ENCODE measurements at places on chromosomes 7 and 10.

DNA sequence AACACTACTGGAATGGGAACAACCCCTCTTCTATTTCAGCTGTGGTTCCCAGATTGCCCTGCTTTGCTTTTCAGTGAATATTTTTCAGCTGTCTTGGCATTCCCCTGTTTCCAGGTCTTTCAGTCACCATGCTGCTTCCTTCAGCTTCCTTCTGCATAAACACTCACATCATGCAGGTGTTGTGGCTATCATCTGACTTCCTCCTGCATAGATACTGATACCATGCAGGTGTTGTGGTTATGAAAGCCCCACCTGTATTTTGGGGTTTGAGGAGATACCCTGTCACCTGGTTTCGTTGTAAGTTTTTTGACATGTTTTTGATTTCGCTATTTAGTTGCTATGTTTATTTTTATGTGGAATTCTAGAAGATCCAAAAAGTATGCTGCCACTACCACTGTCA lies 71.5 kb downstream of the SLC35B4 start:
- DNase-seq: no peak

GRCh38 chr7:155380221-155380861 lies 77.6 kb upstream of the EN2 start:
- peak; percentile 98 for DNase-seq

DNA sequence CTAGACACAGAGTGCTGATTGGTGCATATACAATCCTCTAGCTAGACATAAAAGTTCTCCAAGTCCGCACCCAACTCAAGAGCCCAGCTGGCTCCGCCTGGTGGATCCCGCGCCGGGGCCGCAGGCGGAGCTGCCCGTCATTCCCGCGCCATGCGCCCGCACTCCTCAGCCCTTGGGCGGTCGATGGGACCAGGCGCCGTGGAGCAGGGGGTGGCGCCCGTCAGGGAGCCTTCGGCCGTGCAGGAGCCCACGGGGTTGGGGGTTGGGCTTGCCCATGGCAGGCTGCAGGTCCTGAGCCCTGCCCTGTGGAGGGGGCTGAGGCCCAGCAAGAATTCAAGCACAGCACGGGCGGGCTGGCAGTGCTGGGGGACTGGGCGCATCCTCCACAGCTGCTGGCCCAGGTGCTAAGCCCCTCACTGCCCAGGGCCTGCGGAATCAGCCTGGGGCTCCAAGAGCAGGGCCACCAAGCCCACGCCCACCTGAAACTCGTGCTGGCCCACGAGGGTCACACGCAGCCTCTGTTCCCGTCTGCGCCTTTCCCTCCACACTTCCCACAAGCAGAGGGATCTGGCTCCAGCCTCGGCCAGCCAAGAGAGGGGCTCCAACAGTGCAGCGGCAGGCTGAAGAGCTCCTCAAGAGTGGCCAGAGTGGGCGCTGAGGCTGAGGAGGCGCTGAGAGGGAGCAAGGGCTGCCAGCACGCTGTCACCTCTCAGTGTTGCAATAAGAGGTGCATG lies 604.2 kb upstream of the POM121L12 start:
- DNase-seq: no peak

DNA sequence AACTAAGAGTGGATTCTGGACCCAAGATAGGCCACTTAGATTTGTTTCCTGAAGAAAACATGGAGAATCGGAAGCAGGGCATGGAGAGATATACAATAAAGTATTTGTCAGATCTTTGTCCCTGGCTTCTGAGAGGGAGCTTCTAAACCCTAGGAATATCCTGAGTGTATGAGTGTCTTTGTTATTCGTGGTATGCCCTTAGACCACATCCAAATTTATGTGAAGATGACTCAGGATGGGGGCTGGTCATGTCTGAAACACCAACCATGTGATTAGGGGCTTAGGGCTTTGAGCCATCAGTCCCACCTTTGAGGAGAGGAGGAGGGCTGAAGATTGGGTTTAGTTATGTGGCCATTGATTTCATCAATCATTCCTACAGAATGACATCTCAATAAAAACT lies 69.7 kb upstream of the PLPP4 start:
- DNase-seq: no peak

- no peak for DNase-seq
Measured at GRCh38 chr7:95527776-95528250, 42.1 kb downstream of the ASB4 start.

- DNase-seq: no peak
Measured at GRCh38 chr10:31867646-31868045, 61.0 kb downstream of the ARHGAP12 start.

All from GM19239 (cell line).